ENCODE measurements at places on chromosomes 5 and 9.

DNA sequence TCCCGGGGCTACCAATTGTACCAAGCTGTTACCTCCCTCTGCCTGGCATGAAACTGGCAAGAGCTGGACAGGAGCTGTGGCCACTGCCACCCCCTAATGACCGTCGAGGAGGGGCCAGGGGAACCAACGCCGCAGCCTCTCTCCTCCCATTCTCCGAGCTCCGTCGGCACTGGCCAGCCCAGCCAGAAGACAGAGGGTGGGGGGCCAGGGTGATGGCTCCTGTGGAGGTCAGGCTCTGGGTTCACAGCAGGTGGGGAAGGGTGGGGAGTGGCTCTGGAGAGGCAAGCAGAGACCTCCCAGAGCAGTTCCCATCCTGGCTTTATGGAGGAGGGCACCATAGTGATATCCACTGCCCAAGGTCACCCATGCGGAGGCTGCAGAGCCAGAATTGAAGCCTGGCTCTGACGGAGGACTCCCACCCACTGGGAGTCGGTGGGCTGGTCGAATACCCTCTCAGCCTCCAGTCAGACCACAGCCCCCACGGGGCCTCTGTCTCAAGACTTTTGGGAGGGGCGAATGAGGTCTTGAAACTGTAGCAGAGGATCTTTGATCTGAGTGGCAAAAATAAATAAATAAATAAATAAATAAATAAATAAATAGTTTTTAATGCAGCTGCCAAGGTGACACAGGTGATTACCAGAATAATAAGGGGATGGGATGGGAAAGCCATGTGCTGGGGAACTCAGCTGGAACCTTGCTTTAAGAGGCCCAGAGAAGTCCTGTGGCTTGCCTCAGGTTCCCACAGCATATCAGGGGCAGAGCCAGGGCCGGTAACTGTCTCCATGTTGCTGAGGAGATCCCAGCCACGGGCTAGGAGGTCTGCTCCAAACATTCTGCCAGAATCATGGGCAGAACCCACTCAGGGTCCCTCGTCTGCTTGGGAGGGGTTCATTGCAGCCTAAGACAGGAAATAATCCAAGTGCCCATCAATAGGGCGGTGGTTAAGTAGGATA, 42.5 kb upstream of the NEURL1B start:
- no peak for DNase-seq

DNA sequence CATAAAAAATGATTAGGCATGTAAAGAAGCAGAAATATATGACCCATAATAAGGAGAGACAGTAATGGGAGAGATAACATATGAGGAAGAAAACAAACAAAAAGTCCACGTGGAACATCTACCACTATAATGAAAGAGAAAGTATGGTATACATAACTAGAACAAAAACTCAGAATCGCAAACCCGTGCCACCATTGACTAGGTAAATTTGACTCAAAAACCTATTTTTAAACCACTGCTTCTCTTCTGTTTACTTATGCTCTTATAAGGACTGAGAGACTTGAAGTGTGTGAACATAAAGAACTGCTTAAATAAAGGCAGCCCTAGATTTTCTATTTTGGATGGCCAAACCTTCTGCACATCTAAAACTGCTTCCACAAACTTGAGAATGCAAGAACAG, 330.7 kb downstream of the CAAP1 start:
- DNase-seq: no peak

GRCh38 chr9:105908069-105908468, 213.7 kb downstream of the TMEM38B start:
- DNase-seq: no peak

- no peak for DNase-seq
Observed at GRCh38 chr5:128538250-128539037, 399 bp upstream of the FBN2 start.

GRCh38 chr5:79774171-79774854, 84.7 kb downstream of the CMYA5 start:
- DNase-seq: no peak

- DNase-seq: no peak
Observed at GRCh38 chr5:82349652-82350051, 71.5 kb upstream of the RPS23 start.

Measured in NCI-H1092 (cell line).